IPS-NIHi11 (cell line): ENCODE measurements at places on chromosomes 6 and 20.
A peak's percentile ranks its signal among the peaks of the same experiment; 100 is the strongest.

GRCh38 chr6:147935656-147936055, 407.0 kb upstream of the SASH1 start:
- no peak for DNase-seq

- DNase-seq = peak; percentile 55
These were observed 143.4 kb downstream of the ADGRB3 start for GRCh38 chr6:68778356-68779020.

DNA sequence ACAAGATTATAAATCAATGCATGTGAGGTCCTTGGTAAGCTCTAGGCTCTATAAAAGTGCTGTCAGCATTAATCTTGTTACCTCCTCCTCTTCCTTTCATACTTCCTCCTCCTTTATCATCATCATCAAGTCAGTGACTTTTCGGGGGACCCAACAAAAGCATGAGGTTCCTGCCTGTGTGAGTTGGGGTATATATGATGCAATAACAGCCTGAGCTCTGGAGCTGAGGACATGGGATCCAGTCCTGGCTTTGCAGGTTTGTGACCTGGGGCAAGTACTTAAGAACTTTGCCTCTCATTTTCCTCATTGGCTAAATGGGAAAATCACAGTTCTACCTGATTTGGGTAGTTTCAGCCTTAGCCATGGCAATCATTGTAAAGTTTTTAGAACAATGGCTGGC, 7.1 kb upstream of the PHACTR3 start:
- no peak for DNase-seq

DNA sequence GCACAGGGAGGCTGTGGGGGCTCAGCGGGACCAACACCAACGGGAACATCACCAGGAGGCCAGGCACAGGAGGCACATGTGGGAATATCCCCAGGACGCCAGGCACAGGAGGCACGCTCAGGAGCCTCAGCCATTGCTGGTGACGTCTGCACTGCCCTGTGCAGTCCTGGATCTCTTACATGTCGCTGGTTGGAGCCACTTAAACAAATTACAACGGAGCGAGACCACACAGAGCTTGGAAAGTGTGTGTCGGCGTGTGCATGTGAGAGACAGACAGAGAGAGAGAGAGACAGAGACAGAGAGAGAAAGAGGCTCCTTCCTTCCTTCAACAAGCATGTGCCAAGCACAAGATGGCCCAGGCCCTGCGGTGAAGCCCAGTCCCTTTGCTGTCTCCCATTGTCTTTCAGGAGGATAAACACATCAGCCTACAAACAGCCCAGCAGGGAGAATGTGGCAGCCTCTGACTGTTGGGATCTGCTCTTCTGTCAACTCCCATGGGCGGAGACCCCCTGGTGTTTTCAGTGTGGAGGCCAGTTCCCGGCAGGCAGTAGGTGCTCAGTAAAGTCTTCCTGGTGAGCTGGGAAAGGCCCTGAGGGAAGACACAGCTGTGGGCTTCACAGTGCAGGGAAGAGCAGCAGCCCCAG, 112.7 kb upstream of the THBS2 start:
- no peak for DNase-seq

DNA sequence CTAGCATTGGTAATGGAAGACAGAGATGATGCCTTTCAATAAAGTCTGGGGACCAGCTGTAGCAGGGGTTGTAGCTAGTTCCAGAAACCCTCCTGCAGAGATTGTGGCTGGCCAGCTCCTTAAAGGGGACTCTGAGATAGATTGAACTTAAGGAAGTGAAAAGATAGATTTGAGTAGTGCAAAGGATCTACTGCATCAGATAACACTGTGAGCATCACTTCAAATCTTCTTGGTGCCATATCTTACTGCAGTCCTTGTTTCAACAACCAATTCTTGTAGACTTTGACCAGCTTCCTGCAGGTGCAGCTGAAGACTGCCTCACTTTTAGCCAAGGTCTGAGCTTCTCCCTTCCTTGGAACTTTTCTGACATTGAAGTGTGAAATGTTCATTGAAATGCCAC, 14.8 kb upstream of the CEP162 start:
- no peak for DNase-seq

- no peak for DNase-seq
These were observed 5.3 kb downstream of the ANKRD6 start for GRCh38 chr6:89438248-89438647.

DNA sequence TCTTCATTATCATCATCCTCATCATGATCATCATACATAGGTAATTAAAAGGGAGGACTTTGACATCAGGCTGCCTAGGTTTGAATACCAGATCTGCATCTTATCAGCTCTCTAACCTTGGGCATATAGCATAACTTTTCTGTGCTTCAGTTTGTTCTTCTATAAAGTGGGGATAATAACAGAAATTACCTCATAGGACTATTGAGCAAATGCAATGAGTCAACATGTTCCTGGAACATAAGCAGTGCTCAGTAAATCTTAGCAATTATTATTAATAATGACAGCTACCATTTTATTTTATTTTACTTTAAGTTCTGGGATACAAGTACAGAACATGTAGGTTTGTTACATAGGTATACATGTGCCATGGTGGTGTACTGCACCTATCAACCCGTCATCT, 7.2 kb downstream of the C20orf202 start:
- DNase-seq = no peak

DNA sequence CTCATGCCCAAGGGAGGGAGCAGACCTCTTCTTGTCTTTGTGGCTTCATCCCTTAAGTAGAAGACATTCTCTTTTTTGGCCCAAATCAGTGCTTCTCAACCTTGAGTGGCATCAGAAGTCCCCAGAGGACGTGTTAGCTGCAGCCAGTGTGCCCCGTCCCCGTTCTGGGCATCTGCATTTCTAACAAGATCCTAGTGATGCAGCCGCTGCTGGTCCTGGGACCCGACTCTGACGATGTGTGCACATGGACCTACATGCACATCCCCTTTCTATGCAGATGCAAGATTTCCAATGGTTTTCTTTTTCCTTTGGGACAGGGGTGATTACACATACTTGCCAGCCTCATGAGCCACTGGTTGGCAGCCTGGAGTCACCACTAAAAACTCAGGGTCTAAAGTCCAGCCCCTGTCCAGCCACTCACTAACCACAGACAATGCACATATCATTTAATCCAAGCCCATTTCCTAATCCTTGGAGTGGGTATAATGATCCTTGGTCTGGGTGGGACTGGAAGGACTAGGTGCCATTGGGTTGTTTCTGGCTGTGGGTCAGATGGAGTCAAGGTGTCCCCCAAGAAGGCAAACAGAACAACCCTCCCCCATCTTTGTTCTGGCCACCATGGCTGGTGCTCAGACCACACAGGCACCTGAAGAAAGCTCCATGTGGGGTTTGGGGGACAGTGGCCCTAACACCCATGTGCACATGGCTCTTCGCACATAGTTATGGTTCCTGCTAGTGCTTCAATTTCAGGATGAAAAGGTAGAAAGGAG, 6.4 kb downstream of the ACSS1 start:
- no peak for DNase-seq

DNA sequence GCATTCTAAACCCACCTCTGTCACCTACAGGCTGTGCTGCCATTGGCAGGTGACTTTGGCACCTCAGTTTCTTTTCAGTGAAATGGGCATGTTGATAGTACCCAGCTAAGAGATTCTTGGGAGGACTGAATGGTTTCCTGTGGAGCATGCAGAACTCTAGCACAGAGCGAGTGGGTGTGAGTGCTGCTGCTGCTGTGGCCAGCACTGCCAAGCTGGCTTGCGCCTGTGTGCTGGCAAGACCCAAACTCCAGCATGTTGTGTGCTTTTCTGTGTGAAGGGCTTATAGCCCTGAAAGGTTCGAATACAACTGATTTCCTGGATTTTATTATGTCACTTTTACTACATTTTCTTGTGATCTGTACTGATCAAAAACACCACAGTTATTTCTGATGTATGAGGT, 78.1 kb upstream of the KIF25 start:
- DNase-seq = no peak

DNA sequence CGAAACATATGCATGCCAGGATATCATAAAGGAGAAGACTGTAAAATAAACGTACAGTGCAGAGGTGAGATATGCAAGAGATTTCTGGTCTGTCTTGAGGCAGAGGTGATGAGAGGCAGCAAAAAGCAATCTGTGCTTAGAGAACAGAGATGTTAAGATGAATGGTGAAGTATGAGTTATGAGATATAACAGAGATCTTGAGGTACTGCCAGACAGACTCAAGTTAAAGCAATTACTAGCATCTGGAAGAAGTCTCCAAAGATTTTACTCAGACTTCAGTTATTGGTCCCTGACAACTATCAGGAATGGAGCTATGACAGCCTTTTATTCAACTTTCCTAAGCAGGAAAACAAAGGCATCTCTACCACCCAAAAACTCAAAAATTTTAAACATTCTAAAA, 122.8 kb upstream of the DST start:
- no peak for DNase-seq

DNA sequence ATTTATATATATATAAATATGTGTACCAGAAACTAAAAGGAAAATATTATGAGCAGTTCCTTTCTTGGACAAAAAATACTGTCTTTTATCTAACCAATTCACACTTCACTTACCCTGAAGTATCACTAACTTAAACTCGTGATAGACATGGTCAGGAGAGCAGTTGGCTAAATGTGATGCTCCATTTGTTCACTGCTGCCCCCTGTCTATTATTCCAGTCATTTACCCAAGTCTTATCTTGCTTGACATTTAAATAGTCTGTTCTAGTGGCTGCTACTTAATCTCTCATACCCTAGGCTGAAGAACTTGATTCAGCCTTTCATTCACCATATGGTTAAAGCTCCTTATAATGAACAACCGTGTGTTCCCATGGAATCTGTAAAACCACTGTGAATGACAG, 789.6 kb upstream of the EYS start:
- peak; percentile 63 for DNase-seq

GRCh38 chr6:37433657-37434271, 743 bp downstream of the CMTR1 start:
- no peak for DNase-seq

DNA sequence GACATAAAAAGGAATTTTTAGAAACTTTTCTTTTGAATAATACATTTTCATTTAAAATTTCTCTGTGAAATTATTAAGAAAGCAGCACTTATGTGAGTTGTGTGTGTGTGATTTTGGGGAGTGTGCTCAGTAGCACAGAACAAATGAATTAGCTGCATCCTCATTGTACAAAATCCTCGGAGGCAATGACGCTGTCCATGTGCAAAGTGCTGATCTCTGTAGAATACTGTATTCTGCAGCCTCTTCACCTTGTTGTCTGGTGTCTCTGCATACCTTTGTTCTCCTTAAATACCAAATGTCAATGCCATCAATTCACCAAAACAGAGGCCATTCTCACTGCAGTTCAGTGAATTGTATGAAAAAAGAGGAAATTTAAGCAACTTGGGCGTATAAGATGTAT, 838.4 kb downstream of the QKI start:
- DNase-seq = no peak

GRCh38 chr6:4271761-4272470, 136.5 kb upstream of the ECI2 start:
- no peak for DNase-seq

GRCh38 chr6:135116571-135116970, 61.9 kb upstream of the HBS1L start:
- no peak for DNase-seq

GRCh38 chr6:31352683-31353383, 4.1 kb downstream of the HLA-B start:
- DNase-seq = no peak

- peak; percentile 17 for DNase-seq
These were observed 842.2 kb downstream of the EPHA7 start for GRCh38 chr6:92577077-92577719.

- DNase-seq = peak; percentile 5
These were observed 110.8 kb downstream of the ERMARD start for GRCh38 chr6:169862043-169862891.

DNA sequence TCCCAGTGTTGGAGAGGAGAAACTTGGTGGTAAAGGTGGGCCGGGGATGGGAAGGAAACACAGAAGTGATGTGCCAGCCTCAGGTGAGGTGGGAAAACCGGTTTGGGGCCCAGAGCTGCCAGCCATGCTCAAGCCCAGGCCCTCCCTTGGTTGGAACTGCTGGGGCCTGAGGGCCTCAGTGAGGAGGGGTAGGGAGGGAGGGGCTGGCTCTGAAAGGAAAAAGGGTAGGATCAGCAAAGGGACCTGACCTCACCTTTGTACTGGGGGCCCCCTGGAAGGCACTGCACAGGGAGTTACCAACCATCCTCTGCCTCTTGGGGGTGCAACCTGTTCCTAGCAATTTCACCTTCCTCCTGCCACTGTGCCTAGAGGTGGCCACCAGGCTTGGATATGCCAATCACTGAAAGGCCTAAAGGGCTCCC, 1.8 kb upstream of the SPEF1 start:
- DNase-seq = no peak

DNA sequence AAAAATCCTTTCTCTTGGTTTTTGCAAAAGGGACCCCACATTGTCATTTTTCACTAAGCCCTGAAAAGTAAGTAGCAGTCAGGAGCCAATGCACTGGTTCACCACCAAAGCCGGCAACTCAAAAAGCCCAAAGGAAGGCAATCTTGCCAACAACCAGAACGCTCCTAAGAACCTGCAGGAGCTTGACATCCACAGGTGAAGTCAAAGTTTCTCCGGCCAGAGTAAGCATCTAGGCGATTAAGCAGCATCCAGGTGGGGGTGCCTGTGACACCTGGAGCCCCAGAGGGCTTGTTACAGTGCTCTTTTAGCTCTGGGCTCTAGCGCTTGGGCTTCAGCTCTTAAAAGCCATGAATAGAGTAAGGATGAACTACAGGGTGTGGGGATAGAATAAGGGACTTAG, 36.1 kb downstream of the SLC35D3 start:
- DNase-seq = no peak

DNA sequence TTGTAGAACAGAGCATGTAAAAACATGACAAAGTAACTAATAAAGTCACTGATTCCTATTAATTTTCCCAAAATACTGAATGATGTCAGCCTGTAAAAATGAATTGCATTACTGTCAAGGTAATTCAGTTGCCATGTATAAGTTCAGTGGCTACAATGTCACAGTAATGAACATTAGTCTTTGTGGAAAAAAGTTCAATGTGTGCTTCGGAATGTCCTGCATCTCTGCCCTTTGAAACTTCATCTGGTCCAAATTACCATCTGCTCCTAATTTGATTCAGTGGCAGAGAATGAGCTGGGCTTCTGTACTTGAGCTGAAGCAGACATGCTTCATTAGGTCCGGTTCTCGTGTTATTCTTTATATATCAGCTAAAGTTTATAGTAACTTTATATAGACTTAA, 567.4 kb downstream of the COL12A1 start:
- no peak for DNase-seq

DNA sequence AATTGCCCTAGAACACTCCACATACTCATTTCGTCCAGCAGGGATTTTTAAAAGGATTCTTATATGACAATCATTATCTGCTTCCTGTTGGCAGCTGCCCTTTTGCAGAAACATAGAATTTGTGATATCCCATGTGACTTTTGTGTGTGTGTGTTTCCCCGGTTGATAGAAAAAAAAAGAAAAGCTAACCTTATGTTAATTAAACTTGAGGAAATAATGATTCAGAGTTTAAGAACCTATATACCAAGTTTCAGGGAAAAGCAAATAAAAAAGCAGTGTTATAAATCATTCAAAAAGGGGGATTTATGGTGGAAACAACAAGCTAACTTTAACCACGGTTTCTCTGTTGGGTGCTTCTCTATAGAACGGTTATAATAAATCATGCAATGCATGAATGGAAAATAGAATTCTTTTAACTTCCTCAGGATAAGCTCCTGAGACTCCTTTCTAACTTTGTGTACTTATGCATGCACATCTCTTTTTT, 826.9 kb upstream of the EYS start:
- no peak for DNase-seq
